Activated CD4-positive, CD25-positive, alpha-beta regulatory T cell treated with anti-CD3 and anti-CD28 coated beads, Interleukin-2, amount 50 U/mL, for 72 hours (primary cell): ENCODE measurements at places on chromosomes 7 and 10.

GRCh38 chr10:101007915-101008822, 8.6 kb downstream of the LZTS2 start:
- no peak for DNase-seq

- DNase-seq, result no peak
Measured at GRCh38 chr10:89278034-89278535, 23.8 kb upstream of the IFIT2 start.

- no peak for DNase-seq
Measured at GRCh38 chr10:86603256-86603655, 51.1 kb upstream of the OPN4 start.

GRCh38 chr7:14837216-14837615, 65.3 kb downstream of the DGKB start:
- no peak for DNase-seq

GRCh38 chr7:30928254-30928872, 16.7 kb downstream of the AQP1 start:
- no peak for DNase-seq

- no peak for DNase-seq
Measured at GRCh38 chr7:30146127-30146612, 11.4 kb downstream of the MTURN start.

GRCh38 chr7:151666886-151667285, 147.2 kb upstream of the RHEB start:
- DNase-seq, result no peak

DNA sequence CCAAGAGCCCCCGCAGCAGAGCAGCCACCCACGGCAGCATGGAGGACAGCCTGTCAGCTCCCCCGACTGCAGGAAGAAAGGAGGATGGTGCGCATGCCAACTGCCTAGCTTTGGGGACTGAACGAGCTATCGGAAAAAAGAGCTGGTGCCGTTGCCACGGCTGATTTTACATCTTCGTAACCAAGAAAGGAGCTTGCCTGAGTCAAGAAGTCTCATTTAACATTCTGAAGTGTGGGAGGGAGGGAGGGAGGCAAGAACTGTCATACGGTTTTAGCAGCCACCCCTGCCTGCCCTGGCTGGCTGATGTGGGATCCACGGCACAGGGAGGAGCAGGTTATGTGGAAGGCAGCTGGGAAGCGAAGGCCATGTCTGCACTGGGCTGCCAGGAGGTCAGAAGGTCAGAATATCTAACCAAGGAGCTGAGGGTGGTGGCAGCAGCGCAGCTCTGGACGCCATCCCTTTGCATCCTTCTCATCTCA, 74.7 kb upstream of the CAMK2B start:
- no peak for DNase-seq

DNA sequence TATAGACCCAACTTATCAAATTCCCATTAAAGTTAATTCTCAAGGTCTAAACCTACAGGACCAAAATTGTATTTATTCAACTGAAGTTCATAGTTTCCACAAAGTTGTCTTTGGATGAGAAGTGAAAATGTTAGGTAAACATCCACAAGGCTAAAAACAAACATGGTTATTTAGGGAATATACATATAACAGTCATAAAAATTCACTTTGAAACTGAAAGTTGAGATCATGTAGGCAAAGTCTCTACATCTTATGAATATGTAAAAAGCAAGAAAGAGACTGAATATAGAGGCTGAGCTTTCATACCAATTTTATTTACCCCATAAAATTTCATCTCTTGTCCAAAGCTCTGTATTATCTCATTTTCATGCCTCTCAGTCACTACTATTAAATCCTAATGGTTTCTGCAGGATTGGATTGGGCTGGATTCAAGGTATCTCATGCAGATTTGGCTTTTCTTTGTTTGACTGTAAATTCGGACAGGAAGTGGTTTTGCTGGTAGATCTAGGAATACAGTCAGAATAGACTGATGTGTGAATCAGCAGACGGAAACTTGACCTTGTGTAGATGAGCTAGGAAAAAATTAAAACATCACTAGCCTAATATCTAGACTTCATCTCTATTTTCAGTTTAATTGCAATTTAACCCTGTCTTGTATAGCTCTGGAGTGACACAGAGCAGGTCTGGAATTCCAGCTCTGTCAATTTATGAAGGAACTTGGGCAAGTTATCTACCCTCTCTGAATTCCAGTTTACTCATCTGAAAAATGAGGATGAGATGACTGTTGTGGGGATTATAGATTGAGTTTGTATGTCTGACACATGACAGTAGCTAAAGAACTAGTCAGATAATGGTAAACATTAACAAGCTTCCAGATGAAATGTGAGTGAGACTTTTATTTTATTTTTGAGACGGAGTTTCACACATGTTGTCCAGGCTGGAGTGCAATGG, 27.3 kb upstream of the SKAP2 start:
- no peak for DNase-seq

- peak; percentile 44 for DNase-seq
Measured at GRCh38 chr10:118423800-118424442, 81.8 kb upstream of the FAM204A start.

DNA sequence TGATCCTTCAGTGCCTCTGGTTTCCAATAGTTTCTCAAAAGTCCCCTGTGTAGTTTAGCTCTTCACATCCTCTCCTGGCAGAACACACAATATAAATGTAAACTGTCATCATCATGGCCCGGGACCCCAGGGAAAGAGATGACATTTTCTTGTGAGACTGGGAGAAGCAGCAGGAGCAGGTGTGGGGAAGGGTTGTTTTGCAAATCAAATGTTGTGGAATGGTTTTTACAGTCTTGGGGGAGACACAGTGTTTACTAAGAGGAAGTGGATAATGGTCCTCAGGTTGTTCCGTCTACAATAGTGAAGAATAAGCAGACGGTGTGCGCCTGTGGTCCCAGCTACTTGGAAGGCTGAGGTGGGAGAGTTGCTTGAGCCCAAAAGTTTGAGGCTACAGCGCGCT, 159.1 kb downstream of the SEC23IP start:
- DNase-seq, result no peak

- no peak for DNase-seq
Measured at GRCh38 chr7:17392846-17393245, 94.4 kb downstream of the AHR start.

DNA sequence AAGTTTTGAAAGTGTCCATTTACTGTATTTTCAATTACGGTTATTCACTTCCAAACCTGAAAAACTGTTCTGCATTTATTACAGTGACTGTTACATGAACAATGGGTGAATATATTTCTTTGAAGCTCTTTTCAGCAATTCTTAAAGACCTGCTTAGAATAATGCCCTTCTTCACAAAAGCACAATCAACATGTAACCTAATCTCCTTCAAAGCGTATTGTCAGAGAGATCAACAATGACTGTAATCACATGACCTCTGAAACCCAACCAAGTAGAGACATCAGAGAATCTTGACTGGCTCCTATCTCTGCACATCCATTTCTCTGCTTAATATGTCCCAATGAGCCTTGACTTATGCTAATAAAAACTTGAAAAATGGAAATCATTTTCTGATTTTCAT, 126.7 kb downstream of the NRCAM start:
- DNase-seq, result no peak

- no peak for DNase-seq
Measured at GRCh38 chr7:27863880-27864279, 123.9 kb downstream of the TAX1BP1 start.

- DNase-seq, result no peak
Measured at GRCh38 chr7:69739931-69740431, 141.7 kb downstream of the AUTS2 start.

DNA sequence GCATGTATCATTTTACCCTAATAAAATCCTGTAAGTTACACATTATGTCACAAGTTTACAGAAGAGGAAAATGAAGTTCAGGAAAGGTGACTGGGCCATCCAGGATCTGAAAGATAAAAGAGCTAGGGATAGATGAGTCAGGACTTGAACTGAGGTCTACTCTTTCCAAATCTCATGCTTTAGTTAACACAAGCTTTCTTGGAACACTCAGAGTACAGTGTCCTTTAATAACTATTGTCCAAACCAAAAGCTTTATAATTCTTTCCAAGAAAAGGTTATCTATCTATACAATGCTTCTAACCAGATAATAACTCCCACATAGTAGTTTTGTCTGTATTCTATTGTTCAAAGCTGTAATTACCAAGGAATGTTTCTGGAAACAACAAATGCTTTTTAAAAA, 164.6 kb downstream of the LRRN3 start:
- DNase-seq, result no peak

DNA sequence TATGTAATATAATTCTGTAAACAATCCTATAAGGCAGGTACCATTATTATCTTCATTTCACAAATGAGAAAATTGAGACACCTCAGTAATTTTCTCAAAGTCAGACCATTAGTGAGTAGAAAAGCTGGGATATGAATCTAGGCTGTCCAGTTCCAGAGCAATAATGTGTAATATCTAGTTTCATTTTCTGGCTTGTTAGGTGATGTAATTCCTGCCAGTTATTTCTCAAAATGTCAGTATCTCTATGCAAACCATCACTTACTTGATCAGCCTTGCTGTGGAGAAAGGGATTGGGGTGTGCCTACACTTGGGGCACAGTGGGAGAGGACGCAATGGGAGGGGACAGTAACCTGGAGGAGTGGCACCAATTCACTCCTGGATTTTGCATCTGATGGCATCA, 157.5 kb downstream of the LYZL1 start:
- no peak for DNase-seq

DNA sequence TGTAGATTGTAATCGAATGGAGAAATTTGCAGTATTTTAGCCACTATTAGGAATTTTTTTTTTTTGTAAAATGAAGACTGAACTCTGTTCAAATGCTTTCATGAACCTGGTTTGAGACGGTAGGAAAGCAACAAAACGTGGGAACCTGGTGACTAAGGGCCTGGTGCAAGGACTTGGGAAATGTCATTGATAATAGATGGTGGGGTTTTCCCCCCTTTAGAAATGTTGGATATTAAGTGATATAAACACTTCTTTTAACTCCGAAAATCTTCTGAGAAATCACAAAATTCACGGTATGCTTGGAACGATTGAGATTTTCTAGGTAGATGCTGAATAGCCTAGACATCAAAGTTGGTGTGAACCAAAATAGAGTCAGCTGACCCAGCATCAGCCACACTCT, 6.4 kb downstream of the IFIT2 start:
- DNase-seq, result no peak

DNA sequence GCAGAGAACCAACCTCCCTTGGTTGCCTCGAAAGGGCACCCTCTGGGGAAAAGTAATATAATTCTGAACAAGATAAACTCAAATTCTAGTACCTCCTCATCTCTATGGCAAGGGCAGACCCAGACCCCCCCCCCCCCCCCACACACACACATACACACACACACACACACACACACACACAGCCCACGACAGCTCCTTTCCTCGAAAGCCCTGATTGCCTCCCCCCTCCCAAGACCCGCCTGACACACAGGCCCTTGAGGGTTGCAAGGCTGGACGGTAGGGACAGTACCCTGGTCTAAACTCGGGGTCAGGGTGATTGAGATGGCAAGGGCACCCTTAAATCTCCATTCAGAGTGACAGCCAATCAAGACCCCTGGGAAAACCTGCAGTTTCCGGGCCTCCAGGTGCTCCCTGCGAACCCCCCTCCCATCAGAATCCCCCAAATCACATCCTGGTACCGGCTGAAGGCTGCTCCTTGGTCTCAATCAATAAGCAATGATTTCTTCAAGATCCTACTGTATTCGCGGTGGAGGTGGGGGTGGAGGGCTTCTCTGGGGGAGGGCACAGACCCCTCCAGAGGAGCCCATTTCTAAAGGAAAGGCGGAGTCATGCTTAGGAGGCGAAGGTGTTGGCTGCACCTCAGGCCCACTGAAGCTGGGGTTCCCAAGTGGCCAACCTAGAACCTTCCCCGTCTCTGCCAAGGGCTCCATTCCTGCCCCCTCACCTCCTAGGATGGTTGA, 100.7 kb downstream of the HIP1 start:
- no peak for DNase-seq
